Posterior vena cava (tissue), 2 donors: ENCODE measurements at places on chromosomes 5 and 9.

- DNase-seq = no peak
These were observed 57.4 kb downstream of the LHFPL2 start for GRCh38 chr5:78591138-78591612.

DNA sequence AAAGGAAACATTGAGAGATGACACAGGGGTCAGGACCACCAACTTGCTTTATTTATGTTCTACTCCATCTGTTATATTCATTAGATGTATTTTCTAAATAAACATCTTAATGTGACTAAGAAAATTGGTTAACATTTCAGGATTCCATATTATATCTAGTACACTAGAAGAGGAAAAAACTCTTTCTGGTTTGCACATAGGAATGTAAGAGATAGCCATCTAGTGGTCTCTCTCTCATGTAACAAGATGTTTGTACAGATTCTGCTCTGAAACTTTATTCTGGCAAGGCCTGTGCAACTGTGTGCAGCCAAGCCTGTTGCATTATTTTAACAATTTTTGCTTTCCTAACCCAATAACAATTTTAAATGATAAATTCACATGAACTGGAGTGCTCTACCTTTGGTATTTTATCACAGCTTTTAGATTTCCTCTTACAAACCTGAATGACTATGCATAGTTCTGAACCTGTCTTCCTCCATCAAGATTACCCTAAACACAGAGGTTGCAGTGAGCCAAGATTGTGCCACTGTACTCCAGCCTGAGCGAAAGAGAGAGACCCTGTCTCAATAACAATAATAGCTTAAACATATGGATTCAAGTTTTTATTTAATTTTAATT is 148.2 kb downstream of the GIN1 start:
- no peak for DNase-seq

- no peak for DNase-seq
These were observed 21.9 kb downstream of the PRRX2 start for GRCh38 chr9:129687391-129687790.

GRCh38 chr9:91347377-91347776 is 14.3 kb downstream of the AUH start:
- DNase-seq = no peak

GRCh38 chr5:42813533-42813932 is 1.8 kb upstream of the SELENOP start:
- no peak for DNase-seq

- no peak for DNase-seq
These were observed 72.9 kb downstream of the SEC61B start for GRCh38 chr9:99294850-99295461.
